ENCODE measurements at places on chromosomes 2 and 18.

DNA sequence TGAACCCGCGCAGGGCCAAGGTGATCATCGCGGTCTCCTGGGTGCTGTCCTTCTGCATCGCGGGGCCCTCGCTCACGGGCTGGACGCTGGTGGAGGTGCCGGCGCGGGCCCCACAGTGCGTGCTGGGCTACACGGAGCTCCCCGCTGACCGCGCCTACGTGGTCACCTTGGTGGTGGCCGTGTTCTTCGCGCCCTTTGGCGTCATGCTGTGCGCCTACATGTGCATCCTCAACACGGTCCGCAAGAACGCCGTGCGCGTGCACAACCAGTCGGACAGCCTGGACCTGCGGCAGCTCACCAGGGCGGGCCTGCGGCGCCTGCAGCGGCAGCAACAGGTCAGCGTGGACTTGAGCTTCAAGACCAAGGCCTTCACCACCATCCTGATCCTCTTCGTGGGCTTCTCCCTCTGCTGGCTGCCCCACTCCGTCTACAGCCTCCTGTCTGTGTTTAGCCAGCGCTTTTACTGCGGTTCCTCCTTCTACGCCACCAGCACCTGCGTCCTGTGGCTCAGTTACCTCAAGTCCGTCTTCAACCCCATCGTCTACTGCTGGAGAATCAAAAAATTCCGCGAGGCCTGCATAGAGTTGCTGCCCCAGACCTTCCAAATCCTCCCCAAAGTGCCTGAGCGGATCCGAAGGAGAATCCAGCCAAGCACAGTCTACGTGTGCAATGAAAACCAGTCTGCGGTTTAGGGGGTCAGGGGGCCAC is 897 bp downstream of the GPR45 start:
- no peak for DNase-seq

DNA sequence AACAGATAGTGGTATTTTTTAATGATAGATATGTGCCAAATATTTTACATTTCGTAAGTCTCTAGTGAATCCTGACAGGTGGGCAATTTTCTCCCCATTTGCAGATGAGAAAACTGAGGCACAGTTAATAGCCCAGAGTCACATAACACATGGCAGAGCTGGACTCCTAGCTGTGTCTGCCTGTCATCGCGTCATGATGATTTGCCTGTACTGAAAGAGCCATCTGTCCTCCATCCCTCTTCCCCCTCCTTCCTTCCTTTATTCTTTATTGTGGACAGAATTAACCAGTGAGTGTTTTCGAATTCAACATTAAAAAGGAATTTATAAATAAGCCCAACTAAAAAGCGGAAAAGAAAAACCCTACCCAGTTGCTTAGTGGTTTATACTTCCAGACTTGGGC is 3.2 kb downstream of the DNAJB2 start:
- no peak for DNase-seq

DNA sequence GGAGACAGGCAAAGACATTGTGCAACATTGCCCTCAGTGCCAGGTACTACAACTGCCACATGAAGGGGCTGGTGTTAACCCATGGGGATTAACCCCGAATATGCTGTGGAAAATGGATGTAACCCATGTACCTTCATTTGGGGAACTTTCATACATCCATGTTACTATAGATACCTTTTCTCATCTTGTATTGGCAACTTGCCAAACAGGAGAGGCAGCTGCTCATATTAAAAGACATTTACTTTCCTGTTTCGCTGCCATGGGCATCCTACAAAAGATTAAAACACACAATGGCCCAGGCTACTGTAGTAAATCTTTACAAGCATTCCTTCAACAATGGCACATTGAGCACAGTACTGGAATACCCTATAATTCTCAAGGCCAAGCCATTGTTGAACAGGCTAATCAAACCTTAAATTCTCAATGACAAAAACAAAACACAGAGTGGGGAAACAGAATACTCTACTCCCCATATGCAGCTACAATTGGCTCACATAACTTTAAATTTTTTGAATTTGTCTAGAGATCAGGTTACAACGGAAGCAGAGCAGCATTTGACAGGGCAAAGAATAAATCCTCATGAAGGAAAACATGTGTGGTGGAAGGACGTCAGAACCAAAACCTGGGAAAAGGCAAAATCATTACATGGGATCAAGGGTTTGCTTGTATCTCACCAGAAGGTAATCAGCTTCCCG is 1723.5 kb upstream of the LRRTM1 start:
- no peak for DNase-seq

GRCh38 chr2:102050854-102051391 is 59.2 kb downstream of the IL1R2 start:
- peak; percentile 76 for DNase-seq

DNA sequence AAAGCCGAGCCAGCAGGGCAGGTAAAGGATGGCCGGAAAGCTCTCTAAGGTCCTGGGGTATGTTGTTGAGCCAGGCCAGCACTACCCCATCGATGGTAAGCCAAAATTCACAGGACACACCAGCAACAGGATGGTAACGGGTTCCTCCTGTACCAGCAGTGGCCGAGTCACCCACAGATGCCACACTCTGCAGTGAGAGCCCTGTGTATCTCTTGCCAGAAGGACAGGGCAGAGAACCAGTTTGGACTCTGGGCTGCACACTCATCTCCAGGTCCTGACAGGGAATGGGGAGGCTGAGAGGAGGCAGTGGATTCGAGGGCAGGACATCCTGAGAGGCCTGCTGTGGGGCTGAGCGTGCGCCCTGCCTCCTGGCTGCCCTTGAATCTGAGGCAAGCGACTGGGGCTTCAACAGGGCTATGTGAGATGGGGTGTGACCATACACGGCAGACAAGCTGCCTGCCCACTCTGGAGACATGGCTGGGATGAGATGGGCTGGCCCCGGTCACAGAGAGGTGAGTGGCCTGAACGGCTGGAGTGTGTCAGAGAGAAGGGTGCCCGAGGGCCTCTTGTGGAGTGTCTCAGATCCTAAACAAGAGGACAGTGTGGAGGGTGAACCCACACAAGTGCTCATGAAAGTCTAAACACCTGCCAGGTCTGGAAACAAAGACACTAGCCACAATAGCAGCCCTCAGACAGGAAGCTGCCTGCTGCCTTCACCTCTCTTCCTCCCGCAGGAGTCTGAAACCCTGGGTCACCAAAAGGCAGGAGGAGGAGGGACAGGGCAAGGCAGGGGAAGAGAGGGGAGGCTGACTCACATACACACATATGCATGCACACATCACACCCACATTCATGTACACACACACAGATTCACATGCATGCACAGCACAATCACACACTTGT is 182.3 kb downstream of the LOXHD1 start:
- DNase-seq = no peak

GRCh38 chr2:11330457-11331142 is 13.8 kb downstream of the ROCK2 start:
- DNase-seq = peak; percentile 45

GRCh38 chr18:76656925-76657827 is 162.1 kb upstream of the ZNF516 start:
- peak; percentile 29 for DNase-seq

GRCh38 chr2:160408173-160408958 is 85.2 kb downstream of the RBMS1 start:
- peak; percentile 70 for DNase-seq

- DNase-seq = no peak
Observed at GRCh38 chr2:126797622-126798275, 100.9 kb upstream of the TEX51 start.

DNA sequence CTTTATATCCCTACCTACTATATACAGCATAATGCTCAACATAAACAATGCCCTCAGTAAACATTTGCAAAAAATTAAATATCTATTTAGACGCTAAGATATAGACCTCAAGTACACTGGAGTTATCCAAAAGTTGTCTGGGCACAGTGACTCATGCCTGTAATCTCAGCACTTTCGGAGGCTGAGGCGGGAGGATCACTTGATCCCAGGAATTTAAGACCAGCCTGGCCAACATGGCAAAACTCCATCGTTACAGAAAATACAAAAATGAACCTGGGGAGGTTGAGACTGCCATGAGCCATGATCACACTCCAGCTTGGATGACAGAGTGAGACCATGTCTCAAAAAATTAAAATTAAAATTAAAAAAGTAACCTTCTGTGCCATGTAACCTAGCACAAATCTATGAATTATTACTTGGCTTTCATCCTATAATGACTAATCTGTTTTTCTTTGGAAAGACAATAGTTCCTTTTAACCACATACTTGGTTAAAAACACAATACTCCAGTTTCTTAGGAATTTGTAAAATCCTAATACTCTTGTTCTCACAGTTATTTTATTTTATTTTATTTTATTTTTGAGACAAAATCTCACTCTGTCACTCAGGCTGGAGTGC is 6.7 kb upstream of the TNFAIP6 start:
- DNase-seq = peak; percentile 32
